AG09319 (cell line): ENCODE measurements at places on chromosomes 11 and 22.

DNA sequence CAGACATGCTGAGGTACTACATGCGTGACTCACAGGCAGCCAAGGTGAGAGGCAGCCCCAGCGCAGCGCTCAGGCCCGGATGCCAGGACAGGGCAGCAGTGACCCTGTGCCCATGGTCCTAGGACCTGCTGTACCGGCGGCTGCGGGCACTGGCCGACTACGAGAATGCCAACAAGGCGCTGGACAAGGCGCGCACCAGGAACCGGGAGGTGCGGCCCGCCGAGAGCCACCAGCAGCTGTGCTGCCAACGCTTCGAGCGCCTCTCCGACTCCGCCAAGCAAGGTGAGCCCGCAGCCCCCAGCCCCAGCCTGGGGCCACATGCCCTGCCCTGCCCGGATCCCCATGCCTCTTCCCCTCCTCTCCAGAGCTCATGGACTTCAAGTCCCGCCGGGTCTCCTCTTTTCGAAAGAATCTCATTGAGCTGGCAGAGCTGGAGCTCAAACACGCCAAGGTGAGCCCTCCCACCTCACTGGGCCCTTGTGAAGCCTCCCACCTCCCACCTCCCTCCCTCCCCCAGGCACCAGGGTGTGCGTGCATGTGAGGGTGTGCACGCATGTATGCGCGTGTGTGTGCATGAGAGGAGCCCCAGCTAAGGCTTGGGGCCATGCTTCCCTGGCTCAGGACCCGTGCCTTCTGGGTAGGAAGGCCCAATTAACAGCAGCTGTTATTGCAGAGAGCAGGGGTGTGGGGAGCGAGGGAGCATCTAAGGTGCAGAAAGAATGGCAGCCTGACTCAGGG lies 5.3 kb downstream of the CFL1 start:
- DNase-seq = no peak

DNA sequence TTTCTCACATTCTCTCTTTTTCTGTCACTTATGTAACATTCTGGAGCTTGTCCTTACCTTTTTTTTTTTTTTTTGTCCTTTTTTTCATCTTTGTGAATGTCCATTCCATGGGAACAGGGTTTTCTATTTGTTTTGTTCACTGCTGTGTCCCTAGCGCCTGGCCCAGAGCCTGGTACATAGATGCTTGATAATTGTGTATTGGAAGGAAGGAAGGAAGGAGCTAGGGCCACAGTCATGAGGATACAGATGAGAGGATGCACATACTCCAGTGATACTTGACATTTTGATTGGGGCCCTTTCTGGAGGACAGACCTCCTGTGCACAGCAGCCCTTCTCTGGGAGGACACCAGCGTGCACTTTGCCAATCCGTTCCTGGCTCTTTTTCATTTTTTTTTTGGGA lies 68.9 kb downstream of the KIAA1671 start:
- no peak for DNase-seq

- DNase-seq = no peak
These were observed 18.9 kb downstream of the TEAD1 start for GRCh38 chr11:12693094-12693478.

GRCh38 chr11:44088377-44088776 lies 7.1 kb upstream of the EXT2 start:
- DNase-seq = no peak

DNA sequence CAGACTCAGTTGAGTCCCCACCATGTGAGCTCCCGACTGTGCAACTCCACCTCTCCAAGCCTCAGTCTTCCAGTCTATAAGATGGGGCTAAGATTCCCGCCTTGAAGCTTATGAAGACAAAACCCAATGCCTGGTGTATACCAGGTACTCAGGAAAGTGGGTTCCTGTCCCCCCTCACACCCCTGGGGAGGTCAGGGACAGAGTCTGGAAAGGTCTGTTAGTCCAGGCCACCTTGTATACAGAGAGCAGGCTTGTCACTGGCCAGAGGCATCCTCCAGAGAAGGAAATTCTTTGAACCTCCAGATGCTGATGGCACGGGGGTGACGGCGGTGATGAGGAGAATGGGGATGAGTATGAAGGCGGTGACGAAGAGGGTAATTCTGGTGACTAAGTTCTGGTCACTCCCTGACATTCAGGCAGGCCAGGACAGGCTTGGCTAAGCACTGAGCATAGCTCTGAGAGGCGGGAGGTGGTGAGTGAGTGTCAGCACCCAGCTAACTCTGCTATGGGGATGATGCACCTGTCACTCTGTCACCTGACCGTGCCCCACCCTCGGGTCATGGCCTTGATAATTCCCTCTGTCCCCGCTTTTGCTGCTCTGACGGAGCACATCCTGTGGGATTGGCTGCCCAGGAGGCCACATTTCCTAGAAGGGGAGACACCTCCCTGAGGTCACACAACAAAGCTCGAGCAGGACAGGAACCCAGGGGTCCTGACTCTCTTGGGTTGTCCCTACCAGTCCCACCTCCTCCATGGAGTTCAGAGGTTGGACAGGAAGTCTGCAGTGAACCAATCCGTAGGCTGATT lies 30.9 kb upstream of the CSNK1E start:
- DNase-seq = no peak

DNA sequence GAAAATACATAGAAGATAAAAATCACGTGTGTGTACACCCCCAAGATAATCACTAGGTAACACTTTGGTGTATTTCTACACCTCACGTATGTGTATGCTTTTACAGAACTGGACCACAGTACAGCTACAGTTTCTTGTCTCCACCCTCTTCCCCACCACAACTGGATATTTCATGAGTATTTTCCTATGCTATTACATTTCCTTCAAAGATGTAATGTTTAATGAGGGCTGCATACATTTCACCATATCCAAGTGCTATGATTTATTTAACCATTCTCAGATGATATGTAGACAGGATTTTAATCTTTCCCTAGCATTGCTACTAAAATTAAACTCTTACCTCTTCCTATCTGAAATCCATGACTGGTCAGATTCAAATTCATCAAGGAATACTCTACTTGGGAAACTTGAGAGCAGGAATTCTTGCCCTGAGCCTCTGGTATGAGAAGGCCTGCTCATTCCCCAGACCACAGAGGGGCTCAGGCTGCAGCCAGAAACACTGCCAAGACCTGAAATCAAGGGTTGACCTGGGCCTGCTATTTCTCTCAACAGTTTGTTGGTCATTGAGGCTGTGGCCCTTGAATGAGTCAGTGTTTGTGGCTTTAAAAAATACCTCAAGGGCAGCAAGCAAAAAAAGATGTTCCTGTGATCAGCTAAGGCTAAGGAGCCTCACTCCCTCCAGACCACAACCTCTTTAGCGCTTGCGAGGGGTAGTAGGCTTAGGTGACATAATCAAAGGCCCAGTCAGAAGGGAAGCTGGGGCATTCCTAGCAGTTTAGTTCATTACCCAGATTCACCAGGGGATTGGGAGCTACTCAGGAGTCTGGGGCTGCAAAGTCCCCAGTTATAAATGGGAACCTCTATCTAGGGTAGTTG lies 55.5 kb downstream of the ABTB2 start:
- DNase-seq = peak; percentile 95

DNA sequence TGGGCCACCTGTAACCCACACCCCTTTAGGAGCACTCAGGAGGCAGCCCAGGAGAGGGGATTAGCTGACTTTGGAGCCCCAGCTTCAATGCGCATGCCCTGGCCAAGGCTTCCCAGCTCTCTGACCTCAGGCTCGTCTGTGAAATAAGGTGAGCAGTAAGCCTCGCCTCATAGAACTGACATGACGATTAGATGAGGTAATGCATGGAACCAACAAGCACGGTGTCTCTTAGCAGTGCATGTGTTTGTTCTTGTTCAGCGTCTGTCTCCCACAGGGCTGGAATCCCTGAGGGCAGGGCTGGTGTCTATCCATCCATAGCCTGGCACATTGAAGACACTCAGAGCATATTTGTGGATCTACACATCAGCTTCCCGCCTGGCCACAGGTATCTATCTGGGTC lies 415.4 kb downstream of the MN1 start:
- no peak for DNase-seq

- no peak for DNase-seq
These were observed 17.0 kb upstream of the NECTIN1 start for GRCh38 chr11:119745776-119746535.

DNA sequence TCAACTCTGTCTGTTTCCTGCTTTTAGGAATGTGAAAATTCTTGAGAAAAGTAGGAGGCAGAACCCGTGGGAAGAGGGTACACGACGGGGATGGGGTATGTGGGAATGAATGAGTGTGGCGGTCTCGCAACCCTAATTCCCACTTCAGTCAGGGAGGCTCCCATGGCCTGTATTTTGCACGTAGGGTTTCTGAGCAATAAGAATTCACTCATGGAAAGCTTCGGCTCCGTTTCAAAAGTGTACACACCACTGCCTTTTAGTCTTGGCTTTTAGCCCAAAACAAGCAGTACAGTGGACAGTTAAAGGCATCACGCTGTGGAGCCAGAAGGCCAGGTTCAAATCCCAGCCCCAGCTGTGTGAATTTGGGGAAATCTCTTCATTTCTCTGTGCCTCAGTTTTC lies 116.7 kb downstream of the MN1 start:
- no peak for DNase-seq

DNA sequence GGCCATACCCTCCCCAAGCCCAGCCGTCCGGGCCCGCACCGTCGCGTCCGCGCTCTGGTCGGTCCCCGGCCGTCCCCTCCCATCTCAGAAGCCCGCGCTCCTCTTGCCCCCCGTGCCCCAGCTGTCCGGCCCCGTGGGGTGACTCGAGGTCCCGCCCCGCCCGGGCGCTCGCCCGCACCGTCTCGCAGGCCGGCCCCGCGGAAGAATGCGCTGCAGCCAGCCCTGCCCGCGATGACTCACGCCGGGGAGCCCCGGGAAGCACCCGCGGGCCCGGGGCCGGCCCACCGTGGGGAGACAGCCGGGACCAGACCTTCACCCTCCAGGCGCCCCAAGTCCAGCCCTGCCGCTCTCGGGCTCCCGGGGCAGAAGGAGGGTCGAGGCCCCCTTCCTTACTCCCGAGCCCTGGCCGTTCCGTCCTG lies 320 bp upstream of the PHLDA2 start:
- no peak for DNase-seq

- DNase-seq = no peak
These were observed 12.0 kb downstream of the ALG8 start for GRCh38 chr11:78127403-78127802.

DNA sequence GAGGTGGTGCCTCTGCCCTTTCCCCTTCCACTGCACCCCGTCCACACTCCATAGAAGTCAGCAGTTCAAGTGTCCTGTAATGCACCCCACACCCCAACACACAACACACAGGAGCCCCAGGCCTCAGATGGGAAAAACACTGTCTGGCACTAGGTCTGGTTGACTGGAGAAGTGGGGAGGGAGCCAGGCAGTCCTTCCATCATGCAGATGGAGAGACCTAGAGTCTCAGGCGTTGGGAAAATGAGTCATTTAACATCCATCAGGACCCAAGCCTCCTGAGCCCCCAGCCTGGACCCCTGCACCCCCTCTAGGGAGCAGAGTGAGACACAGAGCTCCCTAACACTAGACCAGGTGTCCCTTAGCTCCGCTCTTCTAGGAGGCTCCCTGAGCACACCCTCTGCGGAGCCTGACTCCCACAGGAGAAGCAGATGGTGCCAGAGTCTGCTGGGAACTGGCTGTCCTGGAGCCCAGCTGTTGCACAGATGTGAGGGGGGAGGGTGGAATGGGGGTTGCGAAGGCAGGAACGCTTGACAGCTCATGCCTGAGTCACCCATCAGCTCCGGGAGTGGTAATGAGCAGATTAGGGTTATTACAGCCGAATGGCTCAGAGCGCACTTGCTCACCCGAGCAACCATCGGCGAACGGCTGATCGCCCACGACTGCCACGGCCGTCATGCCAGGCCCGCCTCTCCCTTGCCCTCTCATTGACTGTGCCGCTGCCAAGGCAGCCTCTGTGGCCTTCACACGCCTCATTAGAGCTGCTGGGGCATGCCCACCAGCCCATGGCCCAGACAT lies 22.1 kb upstream of the SYT7 start:
- peak; percentile 89 for DNase-seq

DNA sequence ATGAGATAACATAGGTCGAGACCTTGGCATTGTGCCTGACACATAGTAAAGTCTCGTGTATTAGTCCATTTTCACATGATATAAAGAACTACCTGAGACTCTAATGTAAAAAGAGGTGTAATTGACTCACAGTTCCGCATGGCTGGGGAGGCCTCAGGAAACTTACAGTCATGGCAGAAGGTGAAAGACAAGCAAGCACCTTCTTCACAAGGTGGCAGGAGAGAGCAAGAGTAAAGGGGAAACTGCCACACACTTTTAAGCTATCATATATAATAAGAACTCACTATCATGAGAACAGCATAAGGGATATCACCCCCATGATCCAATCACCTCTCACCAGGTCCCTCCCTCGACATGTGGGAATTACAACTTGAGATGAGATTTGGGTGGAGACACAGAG lies 165.2 kb downstream of the SPON1 start:
- no peak for DNase-seq

- peak; percentile 31 for DNase-seq
These were observed 30.3 kb upstream of the NAP1L4 start for GRCh38 chr11:3022300-3022967.

GRCh38 chr11:97364047-97364446 lies 974.2 kb downstream of the JRKL start:
- DNase-seq = no peak

- no peak for DNase-seq
These were observed 40.0 kb upstream of the LRRC4C start for GRCh38 chr11:41499429-41499828.

GRCh38 chr11:61495801-61496601 lies 12.5 kb upstream of the LRRC10B start:
- no peak for DNase-seq

DNA sequence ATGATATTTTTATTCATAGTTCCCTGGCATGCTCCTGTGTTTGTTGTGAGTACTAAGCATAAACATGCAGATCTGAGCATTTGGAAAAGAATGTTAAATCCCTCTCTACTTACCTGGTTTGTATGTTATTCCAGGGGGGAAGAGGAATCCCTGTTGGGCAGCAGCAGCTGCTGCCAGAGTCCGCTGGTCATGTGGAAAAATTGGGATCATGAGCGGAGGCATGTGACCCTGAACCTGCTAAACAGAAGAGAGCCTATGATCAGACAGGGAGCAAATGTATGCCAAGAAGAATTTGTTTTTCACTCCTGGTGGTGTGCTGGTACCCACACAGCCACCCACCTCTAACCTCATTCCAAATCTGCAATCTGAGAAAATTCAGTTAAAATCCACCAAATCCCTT lies 244.7 kb downstream of the SOX6 start:
- no peak for DNase-seq

DNA sequence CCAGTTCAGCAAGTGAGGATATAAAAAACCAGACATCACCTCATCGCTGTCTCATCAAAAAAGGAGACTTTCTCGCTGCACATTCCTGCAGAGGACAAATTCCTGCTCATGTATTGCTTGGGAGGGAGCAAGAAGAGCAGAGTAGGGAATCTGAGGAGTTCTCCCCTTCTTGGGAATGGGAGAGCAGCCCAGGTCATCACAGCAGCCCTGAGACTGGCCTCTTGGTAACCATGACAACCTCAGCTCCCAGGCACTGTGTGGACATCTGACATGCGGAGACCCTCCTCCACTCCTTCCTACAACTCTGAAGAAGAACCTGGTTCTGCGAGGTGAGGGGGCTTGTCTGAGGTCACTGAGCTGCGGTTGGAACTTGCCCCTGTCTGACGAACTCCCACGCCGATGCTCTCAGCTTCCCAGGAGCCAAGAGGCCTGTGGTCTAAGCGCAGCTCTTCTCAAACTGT lies 17.9 kb downstream of the RFPL1 start:
- DNase-seq = no peak
